ENCODE measurements at places on chromosomes 1 and 21.

DNA sequence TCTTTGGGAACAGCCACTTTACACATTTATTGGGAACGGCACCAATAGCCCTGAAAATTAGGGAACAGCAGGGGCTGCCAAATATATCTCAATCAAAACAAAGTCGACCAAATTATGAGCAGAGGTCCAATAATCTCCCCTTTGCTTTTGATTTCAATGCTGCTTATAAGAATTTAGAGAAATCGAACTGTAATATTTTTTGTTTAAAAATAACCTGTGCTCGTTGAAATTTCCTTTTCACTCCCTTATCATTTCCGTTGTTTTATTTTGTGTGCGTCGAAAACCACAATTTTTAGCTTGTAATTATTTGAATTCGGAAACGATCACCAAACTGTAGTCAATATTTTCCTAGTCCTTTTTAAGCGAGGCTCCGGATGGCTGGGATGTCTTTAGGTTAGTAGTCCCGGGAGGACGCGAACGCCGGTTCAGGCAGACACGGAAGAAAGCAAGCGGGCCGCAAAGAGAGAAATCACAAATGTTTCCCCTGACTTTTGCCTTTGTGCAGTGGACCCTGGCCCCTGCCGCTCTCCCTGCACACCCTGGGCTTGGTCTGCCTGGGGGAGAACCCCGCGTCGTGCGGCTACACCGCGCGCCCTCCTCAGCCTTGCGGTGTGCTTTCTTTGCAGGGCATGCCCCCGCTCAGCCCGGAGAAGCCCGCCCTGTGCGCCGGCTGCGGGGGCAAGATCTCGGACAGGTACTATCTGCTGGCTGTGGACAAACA, 2.3 kb downstream of the LHX9 start:
- DNase-seq = no peak

GRCh38 chr1:212432661-212433576, at the start of gene NENF:
Gene NENF (plus strand): TSS chr1:212432920. CDS start chr1:212432944, 24 bp downstream.
- DNase-seq = peak; percentile 74

GRCh38 chr1:10823000-10823401, 26.6 kb upstream of the CASZ1 start:
- no peak for DNase-seq

GRCh38 chr1:1014799-1015681, 1.7 kb downstream of the ISG15 start:
- no peak for DNase-seq

DNA sequence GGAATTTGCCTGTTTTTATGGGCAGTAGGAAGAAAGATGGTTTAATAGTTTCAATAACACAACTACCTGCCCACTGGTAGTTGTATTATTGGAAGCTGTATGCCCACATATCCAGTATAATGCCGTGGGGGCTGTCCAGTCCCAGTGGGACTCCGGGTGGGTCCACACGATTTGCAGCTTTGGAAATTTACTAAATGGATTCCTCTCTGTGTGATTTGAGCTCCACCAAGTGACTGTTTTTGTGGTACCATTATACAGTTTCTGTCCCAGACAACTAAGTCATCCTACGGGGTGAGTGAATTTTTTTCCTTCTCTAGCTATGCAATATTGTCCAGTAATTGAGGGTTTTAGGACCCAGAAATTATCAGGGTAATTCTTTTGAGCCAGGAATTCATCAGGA, 86.8 kb downstream of the PLA2G4A start:
- DNase-seq = no peak

GRCh38 chr1:198015309-198015708, 98.1 kb downstream of the LHX9 start:
- DNase-seq = no peak

GRCh38 chr1:29237129-29237821, 953 bp downstream of the PTPRU start:
- DNase-seq = no peak

DNA sequence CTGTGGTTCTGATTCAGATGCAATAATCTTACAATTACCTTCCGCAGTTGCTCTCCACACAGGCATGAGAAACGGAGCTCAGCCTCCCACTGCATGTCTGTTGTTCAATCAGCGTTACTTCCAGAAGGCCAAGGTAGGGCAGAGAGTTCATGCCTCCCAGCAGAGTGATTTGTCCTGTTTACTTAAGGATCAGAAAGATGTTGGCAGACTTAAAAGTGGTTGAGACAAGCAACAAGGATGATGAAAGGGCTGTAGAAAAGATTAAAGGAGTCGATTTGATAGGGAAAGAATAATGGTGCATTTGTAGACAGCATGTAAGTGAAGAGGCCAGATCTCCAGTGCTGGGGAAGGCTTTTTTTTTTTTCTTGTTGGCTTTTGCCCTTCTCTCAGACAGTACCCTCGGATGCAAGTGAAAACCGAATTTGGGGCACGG, 26.6 kb downstream of the ARMH1 start:
- no peak for DNase-seq

GRCh38 chr1:221829327-221830015, 87.6 kb upstream of the DUSP10 start:
- peak; percentile 48 for DNase-seq

- DNase-seq = no peak
Measured at GRCh38 chr1:33903210-33903589, 39.3 kb downstream of the HMGB4 start.

DNA sequence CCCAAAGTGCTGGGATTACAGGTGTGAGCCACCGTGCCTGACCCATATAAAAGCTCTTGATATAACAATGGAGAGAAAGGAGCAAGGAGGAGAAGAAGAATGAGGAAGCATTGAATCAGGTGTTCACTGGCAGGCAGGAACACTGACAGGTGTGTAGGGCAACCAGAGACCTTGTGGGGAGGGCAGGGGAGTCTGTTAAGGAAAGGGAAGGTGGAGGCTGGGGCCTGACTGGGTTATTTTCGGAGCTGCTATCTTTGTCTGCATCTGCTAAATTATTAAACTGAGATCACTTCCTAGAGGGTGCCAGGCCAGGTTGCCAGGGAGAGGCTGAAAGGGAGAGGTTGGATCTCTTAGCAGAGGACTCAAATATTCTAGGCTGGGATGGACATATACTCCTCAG, 6.8 kb upstream of the TRNP1 start:
- DNase-seq = no peak

DNA sequence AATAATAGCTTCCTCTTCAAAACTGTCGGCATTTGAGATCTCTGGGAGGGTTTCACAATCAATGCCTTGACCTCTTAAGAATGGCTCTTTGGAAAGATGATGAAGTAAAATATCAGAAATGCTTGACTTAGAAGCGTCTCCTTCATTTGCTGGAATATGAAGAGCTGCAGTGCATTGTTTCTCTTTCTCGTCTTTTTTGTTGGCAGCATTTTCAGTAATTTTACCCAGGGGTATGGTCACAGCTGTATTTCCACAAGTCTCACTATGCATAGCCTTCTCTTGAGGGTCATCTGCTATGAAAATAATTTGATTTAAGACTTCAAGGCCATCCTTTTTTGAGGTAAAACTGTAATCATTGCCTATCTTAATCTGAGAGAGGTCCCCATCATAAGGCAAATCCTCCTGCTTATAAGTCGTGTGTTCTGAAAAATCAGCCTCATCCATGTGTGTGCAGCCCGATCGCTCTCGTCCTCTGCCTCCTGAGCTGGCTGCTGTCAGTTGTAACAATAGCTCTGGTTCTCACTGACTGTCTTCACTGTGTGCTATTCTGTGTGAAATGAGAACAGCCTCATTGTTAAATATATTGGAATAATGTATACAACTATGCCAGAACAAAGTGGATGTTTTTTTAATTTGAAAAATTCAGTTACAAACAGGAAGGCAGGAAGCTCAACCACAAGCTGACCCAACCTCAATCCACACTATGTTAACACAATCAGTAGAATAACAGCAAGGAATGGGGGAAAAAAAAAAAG, 4.5 kb downstream of the AKNAD1 start:
- DNase-seq = no peak

DNA sequence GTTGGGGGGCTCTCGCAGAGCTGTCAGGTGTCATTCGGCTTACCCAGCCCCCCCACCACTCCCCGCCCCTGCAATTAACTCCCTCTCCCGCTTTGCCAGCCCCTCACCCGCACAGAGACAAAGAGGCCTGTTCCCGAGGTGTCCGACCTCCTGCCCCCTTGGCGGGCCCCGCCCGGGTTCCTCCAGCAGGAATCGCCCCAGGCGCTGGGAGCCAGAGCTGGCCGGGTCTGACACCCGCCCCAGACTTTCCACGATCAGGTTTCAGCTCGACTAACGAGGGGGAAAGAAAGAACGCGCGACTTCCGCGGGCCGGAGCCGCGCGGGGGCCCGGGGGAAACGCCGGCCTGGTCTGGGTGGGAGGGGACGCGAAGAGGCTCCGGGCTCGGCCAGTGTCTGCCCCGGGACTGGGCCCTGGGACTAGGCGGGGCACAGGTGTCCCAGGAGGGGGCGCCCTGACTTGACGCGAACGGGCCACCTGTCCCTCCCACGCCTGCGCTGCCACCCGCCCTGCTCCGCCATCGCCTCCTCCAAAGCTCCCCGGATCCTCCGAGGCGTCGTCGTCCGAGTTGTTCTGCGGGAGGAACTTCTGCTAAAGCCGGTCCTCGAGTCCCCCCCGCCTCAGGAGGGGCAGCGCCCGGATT, 36.4 kb upstream of the HHAT start:
- no peak for DNase-seq

GRCh38 chr1:151135433-151136385, 10.7 kb downstream of the SEMA6C start:
- no peak for DNase-seq

DNA sequence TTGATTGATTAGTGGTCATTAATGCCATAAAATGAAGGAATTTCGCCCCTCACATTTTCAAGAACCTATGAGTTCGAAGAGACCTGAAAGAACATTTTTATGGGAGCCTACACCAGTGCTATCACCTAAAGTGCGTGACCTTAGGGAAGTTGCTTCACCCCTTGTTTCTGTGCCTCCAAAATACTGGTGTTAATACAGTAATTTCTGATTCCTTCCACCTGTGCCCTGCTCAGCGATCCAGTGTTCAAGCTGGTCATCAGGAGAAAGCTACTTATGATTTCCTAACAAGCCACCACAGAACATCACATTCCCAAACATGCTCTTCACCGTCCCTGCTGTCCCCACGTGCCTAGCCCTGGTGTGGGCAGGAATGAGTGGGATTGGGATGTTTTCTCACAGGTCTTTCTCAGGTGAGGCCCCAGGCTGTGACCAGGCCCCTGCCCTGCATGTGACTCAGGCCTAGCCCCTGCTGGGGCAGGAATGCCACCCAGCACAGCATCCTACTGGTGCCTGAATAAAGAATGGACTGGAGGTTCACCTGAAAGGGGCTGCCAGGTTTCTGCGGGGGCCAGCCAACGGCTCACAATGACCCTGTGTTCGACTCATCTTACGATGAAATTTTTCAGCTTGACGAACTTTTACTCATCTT, 60.3 kb downstream of the CD247 start:
- DNase-seq = no peak

Data from activated T-helper 1 cell treated with anti-CD3 and anti-CD28 coated beads, Interleukin-12 subunit alpha, Interleukin-12 subunit beta, Interleukin-2, Interleukin-4 antibody, amounts not matched to agents 30 ng/mL and 10 ng/mL and 1 ng/mL, durations not matched to agents 14 hours and 24 hours and 36 hours (primary cell).